Mesothelial cell of epicardium (in vitro differentiated cells): ENCODE measurements at places on chromosomes 3 and 15. TPM values are rescaled to one million over a fixed set of nuclear protein-coding genes. Genes with fewer than 3 reads are reported as not detected.

The CCDC32 gene
- 27.2 to 30.1 TPM (median 28.8 TPM) in 3 replicates for total RNA-seq

The PLA2G4F gene
- total RNA-seq: 0.91 to 1.5 TPM (median 1.5 TPM) in 3 replicates

The GXYLT2 gene
- total RNA-seq: 30.5 to 33.7 TPM (median 32.8 TPM) in 3 replicates

The SLC12A1 gene
- total RNA-seq: 0.13 to 0.31 TPM (median 0.14 TPM) in 3 replicates

The NMNAT3 gene
- 11.0 to 13.6 TPM (median 11.8 TPM) in 3 replicates for total RNA-seq

The PLCH1 gene
- 1.0 to 1.3 TPM (median 1.2 TPM) in 3 replicates for total RNA-seq

The LRRIQ4 gene
- total RNA-seq: 0.11 to 0.31 TPM (median 0.16 TPM) in 3 replicates

The RNU5B-1 gene
- 16.2 to 27.9 TPM (median 19.7 TPM) in 3 replicates for total RNA-seq

The SERINC4 gene
- 0.09 to 0.20 TPM (median 0.18 TPM) in 3 replicates for total RNA-seq

The IL17RC gene
- total RNA-seq: 28.8 to 30.2 TPM (median 29.6 TPM) in 3 replicates

The EFCAB12 gene
- total RNA-seq: 0.74 to 1.1 TPM (median 0.80 TPM) in 3 replicates

The TSPAN3 gene
- 301 to 312 TPM (median 307 TPM) in 3 replicates for total RNA-seq

The NEDD4 gene
- total RNA-seq: 42.5 to 45.8 TPM (median 45.6 TPM) in 3 replicates

The MME gene
- total RNA-seq: 29.3 to 33.3 TPM (median 31.7 TPM) in 3 replicates
